Endothelial cell (in vitro differentiated cells): ENCODE measurements at places on chromosomes 12 and 14.

DNA sequence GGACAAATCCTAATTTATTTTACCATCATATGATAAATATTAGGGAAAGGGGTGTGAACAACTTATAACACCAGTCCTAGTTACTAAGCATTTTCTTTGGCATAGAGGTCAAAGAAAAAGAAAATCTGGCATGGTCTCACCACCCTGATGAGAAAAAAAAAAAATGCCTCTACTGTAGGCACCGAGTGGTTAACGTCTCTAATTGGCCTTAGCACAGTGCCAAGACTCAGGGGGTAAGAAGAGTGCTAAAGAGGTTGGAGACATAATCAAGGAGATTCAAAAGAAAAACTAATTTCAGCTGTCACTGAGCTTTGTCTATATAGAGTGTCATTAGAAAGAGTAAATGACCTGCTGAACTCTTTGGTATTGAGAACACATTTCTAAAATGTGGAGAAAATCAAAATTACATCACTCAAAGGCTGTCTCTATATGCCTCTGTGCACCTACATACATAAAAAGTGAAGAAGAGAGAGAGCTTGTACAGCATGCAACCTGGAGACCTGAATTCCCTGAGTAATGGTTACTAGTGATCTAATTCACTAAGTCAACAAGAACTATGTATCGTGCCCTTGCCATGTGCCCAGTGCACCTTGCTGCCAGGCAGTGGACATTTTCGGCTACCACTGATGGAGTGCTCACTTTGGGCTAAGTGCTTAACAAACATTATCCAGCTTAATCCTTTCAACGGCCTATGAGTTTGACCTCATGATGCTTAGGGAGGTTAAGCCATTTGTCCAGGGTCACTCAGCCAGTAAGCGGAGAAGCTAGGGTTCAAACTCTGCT, 113.8 kb upstream of the G2E3 start:
- H3K27ac ChIP-seq = no peak overlapping the region
- no peak overlapping the region for H3K4me3 ChIP-seq
- H3K27me3 ChIP-seq = no peaks in the 10 kb centered on the region
- no peak for DNase-seq

GRCh38 chr12:123099560-123100192, 51.2 kb downstream of the PITPNM2 start:
- H3K27me3 ChIP-seq = peaks cover 2% of the 10 kb centered on the region
- no peak for DNase-seq
- no peak overlapping the region for H3K27ac ChIP-seq
- peaks cover 4% of the 10 kb centered on the region for H3K36me3 ChIP-seq
- peaks cover 30% of the 10 kb centered on the region for H3K4me1 ChIP-seq

- no peak overlapping the region for H3K4me3 ChIP-seq
- peaks cover 11% of the 10 kb centered on the region for H3K27me3 ChIP-seq
- no peak overlapping the region for H3K27ac ChIP-seq
- H3K4me1 ChIP-seq = peaks cover 8% of the 10 kb centered on the region
- no peak for DNase-seq
- peaks cover under 1% of the 10 kb centered on the region for H3K36me3 ChIP-seq
These were observed 6.3 kb downstream of the TESC start for GRCh38 chr12:117092886-117093285.

GRCh38 chr12:26608706-26609105, 224.3 kb downstream of the ITPR2 start:
- H3K36me3 ChIP-seq = no peaks in the 10 kb centered on the region
- no peak overlapping the region for H3K27ac ChIP-seq
- H3K4me1 ChIP-seq = peaks cover 12% of the 10 kb centered on the region
- H3K4me3 ChIP-seq = no peak overlapping the region
- H3K27me3 ChIP-seq = no peaks in the 10 kb centered on the region

DNA sequence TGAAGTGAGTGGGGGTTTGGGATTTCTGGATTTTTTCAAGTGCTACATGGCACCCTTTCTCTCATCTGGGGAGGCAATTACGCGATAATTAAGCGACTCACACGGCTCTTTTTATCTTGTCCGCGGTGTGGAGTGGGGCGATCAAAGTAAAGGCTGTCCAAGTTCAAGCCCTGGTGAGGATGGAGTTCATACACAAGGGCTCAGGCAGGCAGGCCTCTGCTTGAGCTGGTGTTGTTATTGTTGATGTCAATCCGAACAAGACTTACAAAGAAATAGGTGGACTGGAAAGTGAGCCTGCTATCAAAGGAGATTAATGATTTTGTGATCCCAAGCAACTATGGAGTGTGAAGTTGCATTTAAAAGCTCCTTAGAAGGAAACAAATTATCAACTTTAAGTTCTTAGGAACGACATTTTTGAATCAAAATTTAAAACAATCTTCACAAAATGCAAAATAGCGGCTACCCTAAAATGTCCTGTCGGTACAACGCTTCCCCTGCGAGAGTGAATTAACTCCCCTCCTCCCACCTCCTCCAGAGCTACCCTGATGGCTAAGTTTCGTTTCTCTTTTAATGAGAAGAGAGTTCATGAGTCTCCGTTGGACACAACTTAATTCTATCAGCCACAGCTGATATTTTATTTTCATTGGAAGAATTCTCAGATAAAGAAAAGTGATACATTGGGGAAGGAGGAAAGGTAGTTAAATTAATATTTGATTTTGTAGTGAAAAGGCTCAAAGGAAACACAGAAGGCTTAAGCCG, 5.9 kb downstream of the FOXA1 start:
- peaks cover 20% of the 10 kb centered on the region for H3K4me1 ChIP-seq
- H3K27me3 ChIP-seq = peaks cover 32% of the 10 kb centered on the region
- H3K4me3 ChIP-seq = peak overlapping the region; percentile 54
- no peak overlapping the region for H3K27ac ChIP-seq

GRCh38 chr14:102499401-102500157, 10.0 kb downstream of the ANKRD9 start:
- no peak for DNase-seq
- no peak overlapping the region for H3K4me3 ChIP-seq
- H3K27me3 ChIP-seq = peaks cover 8% of the 10 kb centered on the region
- H3K4me1 ChIP-seq = no peaks in the 10 kb centered on the region
- H3K36me3 ChIP-seq = peaks cover 6% of the 10 kb centered on the region

DNA sequence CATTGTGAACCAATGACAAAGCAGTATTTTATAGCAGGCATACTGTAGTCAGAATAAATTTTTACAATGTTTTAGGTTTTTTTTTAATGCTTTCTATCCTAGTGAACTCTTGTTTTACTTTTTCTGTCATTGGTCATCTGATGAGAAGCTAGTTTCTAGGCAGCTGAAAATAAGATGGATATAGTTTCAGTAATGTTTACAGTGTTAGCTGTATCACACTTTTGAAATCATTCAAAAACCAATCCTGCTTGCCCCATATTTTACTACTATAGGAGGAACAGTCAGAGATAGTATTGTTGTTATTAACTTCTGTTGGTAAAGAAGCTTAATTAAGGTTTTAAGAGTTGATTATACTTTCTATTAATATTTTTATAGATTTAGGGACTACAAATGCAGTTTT, 24.5 kb downstream of the USP15 start:
- no peaks in the 10 kb centered on the region for H3K27me3 ChIP-seq
- peaks cover 21% of the 10 kb centered on the region for H3K4me1 ChIP-seq
- H3K36me3 ChIP-seq = peaks cover 5% of the 10 kb centered on the region
- no peak overlapping the region for H3K27ac ChIP-seq
- no peak for DNase-seq
